ENCODE measurements at places on chromosomes 13 and 19. TPM values are rescaled to one million over a fixed set of nuclear protein-coding genes. Genes with fewer than 3 reads are reported as not detected.

The CBLC gene
- not detected for total RNA-seq

The KL gene
- total RNA-seq: 0.69 TPM

The OVOL3 gene
- 0.39 TPM for total RNA-seq

GRCh38 chr19:46384396-46384795 is 29.0 kb downstream of the CCDC8 start:
- DNase-seq: no peak

DNA sequence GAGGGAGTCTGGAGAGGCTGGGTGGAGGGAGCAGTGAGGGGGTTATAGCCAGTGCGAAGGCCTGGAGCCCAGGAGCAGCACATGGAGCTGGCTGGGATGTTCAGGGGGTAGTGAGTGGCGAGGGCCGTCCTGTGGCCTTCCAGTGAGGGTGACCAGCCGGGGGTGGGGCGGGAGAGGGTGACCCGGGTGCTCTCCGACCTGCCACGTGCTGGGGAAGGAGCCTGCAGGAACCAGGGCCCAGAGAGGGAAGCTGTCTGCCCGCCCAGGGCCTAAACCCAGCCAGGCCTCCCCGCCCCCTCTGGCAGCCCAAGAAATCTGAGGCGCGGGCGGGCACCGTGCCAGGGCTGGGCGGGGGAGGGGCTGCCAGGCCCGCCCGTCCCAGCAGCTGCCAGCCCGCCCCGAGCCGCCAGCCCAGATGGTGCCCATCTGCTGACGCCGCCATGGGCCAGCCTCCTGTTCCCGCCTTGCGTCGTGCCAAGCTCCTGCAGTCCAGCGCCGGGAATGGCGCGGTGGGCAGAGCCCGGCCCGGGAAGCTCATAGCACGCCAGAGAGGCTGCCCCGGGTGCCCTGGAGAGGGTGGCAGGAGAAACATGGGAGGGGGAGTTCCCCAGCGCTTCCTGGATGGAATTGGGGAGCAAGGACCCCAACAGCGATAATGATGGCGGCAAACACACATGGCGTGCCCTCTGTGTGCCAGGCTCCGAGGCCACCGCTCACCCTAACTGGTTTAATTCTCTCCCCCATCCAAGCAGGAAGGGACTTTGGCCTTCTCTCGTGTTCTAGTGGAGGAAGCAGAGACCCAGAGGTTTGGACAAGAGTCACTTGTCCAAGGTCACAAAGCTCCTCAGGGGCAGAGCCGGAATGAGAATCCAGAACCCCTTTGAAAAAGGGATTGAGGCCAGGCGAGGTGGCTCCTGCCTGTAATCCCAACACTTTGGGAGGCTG is 21.5 kb downstream of the NFIC start:
- no peak for DNase-seq

- peak; percentile 81 for DNase-seq
These were observed 50.0 kb upstream of the GPR183 start for GRCh38 chr13:99357131-99357596.

DNA sequence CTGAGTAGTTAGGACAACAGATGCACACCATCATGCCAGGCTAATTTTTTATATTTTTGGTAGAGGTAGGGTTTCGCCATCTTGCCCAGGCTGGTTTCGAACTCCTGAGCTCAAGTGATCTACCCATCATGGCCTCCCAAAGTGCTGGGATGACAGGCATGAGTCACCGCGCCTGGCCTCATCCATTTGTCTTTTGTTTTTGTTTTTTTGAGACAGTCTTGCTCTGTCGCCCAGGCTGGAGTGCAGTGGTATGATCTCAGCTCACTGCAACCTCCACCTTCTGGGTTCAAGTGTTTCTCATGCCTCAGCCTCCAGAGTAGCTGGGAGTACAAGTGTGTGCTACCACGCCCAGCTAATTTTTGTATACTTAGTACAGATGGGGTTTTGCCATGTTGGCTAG is 57.0 kb downstream of the DNM2 start:
- no peak for DNase-seq

DNA sequence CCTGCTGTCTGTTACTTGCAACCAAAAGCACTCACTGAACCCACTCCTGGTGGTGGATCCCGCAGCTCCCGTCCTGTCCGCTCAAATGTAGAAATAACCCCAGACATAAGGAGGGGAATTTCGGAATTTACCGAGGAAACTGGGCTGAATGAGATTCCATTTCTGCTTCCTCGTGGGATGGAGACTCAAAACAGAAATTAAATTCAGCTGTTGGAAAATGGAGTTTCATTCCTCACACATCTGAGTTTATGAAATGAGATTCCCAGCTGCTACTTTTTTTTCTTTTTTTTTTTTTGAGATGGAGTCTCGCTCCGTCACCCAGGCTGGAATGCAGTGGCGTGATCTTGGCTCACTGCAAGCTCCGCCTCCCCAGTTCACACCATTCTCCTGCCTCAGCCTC is 44.3 kb downstream of the COLGALT1 start:
- no peak for DNase-seq

DNA sequence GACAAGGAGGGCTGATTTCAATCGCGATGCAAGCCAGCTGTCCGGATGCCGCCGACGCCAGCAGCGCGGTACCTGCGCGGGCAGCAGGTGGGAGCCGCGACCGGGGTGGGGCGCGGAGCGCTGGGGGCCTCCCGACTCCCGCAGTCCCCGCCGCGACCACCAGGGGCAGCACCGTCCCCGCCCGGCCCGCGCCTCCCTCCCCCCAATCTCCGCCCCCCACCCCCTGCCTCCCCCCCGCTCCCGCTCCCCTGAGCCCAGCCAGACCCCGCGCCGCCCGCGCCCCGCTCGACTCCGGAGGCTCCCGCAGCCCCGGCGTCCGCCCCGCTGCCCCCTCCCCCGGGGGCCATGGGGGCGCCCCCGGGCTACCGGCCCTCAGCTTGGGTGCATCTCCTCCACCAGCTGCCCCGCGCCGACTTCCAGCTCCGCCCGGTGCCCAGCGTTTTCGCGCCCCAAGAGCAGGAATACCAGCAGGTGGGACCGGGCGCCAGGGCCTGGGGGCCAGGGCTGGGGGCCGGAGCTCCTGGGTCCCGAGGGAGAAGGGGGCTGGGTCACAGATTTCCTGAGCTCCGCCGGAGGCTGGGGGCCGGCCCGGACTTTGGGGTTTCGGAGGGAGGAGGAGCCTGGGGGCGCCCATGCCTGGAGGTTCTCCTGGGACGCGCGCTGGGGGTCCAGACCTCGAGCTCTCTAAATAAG is at the start of gene TTYH1:
Gene TTYH1, plus strand, starts transcription at position 257 of the 693 bp plus-strand sequence. Its CDS starts 89 bp downstream, at position 346.
- peak; percentile 43 for DNase-seq

- no peak for DNase-seq
These were observed 1646.9 kb upstream of the SPRY2 start for GRCh38 chr13:81987677-81988357.

Measured in activated T-cell treated with anti-CD3 and anti-CD28 coated beads, Interleukin-2, amount 50 U/mL, for 72 hours (primary cell).